ENCODE measurements at places on chromosomes 6 and 20. TPM values are rescaled to one million over a fixed set of nuclear protein-coding genes. Genes with fewer than 3 reads are reported as not detected.
A peak's percentile ranks its signal among the peaks of the same experiment; 100 is the strongest.

GRCh38 chr6:162373192-162373591 lies 354.4 kb downstream of the PRKN start:
- no peak for DNase-seq

Gene HAO1
- total RNA-seq = not detected

DNA sequence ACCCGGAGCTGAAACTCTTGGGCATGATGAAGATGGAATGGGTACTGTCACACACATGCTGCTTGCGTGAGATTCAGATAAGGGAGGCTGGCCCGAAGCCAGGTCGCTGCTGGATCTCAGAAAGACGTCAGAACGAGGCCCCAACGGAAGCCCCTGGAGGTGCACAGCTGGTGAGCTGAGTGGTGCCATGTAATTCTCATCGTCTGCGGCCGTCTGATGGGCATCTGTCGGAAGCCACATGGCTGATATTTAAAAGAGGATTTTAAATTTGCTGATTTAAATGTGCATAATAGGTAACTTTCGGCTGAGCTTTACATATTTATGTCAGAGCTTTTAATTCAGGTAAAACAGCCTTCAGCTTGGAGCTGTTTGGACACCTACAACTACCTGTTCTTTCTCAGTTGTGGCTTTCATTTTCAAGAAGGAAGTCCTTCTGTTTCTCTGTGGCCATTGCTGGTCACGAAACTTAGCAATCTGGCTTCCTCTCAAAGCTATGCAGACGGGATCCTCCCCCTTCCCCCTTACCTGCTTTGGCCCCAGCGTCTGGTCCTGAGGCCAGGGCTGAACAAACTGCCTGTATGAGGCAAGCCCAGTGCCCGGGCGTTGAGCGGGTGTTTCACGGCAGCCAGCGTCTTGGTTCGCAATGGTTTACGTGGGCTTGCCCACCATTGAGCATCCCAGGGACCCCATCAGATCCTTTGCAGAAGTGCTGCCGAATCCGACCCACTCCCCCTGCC lies 9.2 kb downstream of the SLCO4A1 start:
- peak; percentile 84 for DNase-seq

Gene GLP1R
- total RNA-seq = 0.05 TPM

Gene FGD2
- 63.6 TPM for total RNA-seq

DNA sequence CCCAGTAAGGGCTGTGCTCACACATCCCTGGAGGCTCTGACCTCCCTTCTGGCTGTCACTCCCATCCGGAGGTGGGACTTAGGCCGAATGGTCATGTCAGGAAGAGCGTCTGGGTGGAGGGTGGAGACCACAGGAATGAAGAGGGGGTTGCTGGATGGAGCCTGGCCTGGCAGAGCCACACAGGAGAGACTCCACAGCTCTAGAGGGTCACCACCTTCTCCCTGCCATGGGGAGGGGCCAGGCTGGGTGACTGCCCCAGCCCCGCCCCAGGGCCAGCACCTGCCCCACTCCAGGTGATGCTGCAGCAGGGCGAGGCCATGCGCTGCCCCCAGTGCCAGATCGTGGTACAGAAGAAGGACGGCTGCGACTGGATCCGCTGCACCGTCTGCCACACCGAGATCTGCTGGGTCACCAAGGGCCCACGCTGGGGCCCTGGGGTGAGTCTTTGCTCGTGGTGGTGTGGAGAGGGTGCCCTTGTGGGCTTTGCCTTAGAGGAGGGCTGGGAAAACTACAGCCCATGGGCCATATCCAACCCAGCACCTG lies 20.6 kb downstream of the RBCK1 start:
- no peak for DNase-seq

GRCh38 chr6:132598473-132598872 lies 8.9 kb upstream of the TAAR5 start:
- no peak for DNase-seq

DNA sequence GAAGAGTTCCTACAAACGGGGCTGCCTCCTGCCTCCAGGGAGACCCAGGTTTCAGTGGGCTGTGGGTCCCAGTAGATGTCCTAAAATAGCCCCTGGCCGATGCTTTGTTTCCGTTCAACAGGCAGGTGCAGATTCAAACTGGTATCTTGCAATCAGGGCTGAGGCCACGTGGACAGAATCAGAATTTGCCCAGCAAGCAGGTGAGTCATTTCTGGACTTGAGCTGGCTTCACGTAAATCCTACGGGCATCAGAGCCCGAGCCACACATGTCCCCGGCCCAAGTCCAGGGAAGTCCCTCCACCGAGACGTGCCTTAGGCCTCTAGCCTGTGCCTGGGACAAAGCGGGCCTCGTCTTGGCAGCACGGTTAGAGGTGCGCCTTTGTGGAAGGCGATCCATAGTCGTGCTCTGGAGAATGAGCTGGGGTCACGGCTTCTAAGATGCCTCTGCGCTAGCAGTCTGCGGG lies 101.6 kb upstream of the FRMD1 start:
- peak; percentile 2 for DNase-seq

DNA sequence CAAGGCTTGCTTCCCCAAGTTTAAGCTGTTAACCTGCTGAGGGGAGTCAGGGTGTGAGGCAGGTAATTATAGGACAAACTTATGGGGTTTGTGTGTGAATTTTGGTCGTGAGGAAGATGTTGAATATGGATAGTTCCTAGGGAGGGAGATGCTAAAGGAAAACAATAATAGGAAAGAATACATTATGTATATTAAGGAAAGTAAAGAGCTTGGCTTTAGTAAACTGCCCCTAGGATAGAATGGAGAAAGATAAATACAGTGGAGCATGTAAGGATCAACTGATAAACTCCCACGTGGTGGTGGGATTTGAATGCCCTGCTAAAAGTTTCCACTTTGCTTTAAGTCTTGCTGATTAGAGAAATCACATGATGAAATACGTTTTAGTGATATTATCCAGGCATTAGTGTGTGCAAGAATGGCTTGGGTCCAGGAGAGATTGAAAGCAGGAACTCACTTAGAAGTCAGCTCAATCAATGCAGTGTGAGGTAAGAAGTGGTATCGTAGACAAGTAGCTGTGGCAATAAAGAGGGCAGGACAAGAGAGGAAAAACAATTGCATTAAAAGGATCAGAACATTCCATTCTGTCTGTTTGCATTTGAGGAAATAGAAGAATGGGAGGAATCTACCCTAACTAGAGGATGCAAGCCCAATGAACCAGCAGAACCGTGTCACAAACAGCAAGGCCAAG lies 52.5 kb downstream of the RPS12 start:
- no peak for DNase-seq

- DNase-seq = no peak
Observed at GRCh38 chr20:4812641-4813075, 90.9 kb downstream of the PRND start.

- DNase-seq = peak; percentile 79
Observed at GRCh38 chr20:49915380-49916145, at the start of gene SPATA2. Gene SPATA2 (minus strand): TSS chr20:49915529. CDS start chr20:49908490, 7,039 bp downstream.

GRCh38 chr6:44444853-44445252 lies 57.3 kb downstream of the CDC5L start:
- DNase-seq = no peak

DNA sequence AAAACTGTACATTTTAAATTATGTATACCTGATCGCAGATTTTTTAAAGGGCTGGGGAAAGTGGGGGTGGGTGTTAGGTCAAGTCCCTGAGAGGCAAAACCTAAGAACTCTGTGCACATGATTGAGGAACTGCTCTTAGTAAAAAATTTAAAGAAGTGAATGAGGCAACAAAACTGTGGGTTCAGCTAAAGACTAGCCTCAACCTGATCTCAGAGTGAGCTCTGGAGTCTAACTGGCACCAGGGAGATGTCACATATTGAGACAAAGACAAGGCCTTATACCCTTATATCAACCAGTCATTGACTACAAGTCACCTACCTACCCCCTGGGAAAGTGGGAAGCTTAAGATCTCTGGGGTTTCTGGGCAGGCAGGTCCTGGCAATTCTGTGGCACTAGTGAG lies 27.4 kb upstream of the RUNX2 start:
- DNase-seq = no peak

DNA sequence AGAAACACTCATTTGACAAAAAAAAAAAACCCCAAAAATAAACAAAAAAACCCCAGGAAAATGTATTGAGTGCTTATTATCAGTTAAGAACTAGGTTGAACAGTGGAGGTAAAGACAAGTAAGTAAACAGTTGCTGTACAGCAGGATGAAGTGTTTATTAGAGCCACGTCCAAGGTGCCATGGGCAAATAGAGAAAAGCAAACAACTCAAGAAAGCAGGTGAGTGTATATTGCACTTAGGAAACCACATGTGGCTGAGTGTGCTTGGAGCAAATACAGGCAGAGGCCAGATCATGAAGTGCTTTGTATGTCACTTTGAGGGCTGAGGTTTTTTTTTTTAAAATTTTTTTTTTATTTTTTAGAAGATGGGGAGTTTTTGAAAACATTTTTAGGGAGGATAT lies 98.3 kb downstream of the MACROD2 start:
- DNase-seq = no peak

- no peak for DNase-seq
Observed at GRCh38 chr20:48047447-48047846, 262.2 kb upstream of the SULF2 start.

- DNase-seq = no peak
Observed at GRCh38 chr6:44666324-44666723, 278.8 kb downstream of the CDC5L start.

- no peak for DNase-seq
Observed at GRCh38 chr6:134544737-134545136, 226.8 kb upstream of the SGK1 start.

- DNase-seq = no peak
Observed at GRCh38 chr6:44564906-44565524, 177.5 kb downstream of the CDC5L start.

GRCh38 chr6:151119823-151120524 lies 119.8 kb upstream of the AKAP12 start:
- no peak for DNase-seq

DNA sequence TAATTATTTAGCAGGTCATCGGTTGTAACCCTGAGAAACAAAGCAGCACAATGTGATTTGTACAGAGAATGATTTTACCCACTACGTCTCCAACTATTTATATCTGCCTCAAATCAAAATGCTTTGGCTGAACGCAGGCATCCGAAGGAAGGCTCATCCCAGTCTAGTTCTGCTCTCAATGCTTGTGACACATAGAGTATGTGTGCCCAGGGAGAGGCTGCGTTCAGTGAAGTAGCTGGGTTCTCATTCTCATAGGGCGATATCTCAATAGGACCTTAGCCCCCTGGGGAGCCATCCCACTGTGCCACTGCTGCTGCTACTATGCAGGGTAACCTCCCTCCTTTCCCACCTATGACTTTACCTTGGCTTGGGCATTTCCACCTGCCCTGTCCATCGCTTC lies 407 bp downstream of the GABRR2 start:
- DNase-seq = no peak

- no peak for DNase-seq
Observed at GRCh38 chr6:142799639-142800038, 145.3 kb downstream of the HIVEP2 start.

DNA sequence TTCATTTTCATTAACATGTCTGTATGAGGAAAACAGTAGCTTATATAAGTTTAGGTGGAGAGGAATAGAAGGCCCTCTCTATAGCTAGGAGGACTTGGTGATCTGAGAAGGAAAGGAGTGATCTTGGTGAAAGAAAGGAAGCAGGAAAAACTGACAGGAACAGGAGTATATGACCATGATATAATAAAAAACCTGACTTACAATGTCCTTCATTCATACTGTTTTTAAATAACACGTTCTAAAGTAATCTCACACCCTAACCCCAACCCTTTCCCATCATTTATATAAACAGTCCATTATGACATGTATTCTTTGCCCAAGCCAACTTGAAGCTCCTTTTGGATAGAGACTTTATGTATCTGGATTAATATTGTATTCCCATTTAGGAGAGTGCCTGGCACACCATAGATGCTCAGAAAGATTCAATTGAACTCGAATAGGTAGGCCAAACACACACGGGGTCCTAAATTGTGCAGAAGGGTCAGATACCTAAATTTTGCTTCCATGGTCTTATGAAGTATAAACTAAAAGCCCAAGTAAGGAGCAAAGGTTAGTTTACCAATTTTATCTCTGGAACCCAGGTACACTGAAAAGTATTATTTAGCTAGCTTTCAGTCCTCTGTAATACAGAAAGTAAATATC lies 75.9 kb downstream of the OR2B2 start:
- no peak for DNase-seq

Gene F13A1
- 1.6 TPM for total RNA-seq

Gene GSTA1
- total RNA-seq = 0.56 TPM

Gene CYP39A1
- total RNA-seq = not detected

Gene KCNB1
- total RNA-seq = not detected

GRCh38 chr6:119764927-119765681 lies 415.5 kb upstream of the MAN1A1 start:
- DNase-seq = no peak

DNA sequence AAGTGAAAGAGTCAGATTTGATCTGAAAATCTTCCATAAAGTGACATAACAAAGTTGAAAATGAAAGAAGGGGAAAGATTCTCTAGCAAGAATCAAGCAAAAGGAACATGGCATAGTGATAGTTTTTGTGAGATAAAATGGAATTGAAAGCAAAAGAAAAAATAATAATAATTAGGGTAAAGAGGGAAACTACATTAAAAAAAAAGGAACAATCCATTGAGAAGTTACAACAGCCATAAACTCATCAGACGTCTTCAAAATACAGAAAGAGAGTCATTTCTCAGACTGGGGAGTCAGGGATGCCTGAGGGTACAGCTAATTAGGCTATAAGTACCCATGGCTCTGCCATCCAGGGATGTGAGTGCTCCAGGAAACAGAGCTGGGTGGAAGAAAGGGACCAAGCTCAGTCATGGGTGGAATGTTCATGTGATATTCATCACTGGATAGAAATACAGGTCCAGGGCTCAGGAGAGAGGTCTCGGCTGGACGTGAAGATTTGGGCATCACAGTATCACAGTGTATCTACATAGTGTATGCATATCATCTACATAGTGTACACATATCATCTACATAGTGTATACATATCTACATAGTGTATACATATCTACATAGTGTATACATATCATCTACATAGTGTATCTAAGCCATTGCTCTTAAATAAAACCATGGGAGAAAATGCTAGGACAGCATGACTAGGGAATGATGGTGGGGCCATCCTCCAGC lies 29.4 kb downstream of the DUSP22 start:
- no peak for DNase-seq

DNA sequence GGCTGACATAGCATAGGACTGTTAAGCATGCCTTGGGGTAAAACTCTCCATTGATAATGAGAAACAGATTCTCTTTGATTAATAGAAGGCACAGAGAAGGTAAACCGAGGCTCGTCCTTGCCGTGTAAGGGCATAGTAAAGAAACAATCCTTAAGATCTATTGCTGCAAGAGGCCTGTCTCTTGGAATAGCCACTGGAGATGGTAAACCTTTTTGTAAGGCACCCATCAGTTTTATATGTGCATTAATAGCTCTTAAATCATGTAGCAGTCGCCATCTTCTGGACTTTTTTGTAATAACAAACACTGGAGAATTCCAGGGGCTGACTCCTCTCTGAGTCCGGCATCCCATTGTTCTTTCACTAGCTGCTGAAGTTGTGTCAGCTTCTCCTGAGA lies 8.4 kb upstream of the ABHD12 start:
- no peak for DNase-seq

- no peak for DNase-seq
Observed at GRCh38 chr6:62492192-62492822, 206.3 kb upstream of the KHDRBS2 start.

Gene AKAP12
- 0.72 TPM for total RNA-seq
